Osteoblast (primary cell): ENCODE measurements at places on chromosomes 12 and 14.
A peak's percentile ranks its signal among the peaks of the same experiment; 100 is the strongest.

DNA sequence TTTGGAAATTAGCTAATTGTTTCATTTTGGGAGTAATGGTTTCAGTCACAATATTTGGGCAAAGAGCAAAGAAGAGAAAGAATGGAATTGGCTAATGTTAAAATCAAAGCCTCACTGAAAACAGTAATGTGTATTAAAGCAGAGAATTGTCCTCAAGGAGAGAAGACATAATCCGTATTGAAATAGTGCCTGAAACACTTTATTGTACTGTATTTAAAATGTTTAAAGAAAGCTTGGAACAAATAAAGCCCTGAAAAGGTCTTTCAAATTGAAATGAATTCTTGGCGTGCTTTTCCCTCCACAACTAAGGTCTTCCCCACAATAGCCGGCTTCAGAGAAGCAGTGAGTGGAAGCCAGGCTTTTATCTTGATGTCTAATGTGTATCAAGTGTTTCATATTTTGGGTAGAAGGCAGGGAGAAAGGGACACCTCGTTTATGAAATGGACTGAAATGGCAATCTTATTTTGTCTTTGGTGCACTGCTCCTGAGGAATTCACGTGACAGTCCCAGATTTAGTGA is 212.9 kb upstream of the CRY1 start:
- no peak for DNase-seq

GRCh38 chr12:3083921-3084347 is 6.8 kb downstream of the TSPAN9 start:
- peak; percentile 42 for DNase-seq

DNA sequence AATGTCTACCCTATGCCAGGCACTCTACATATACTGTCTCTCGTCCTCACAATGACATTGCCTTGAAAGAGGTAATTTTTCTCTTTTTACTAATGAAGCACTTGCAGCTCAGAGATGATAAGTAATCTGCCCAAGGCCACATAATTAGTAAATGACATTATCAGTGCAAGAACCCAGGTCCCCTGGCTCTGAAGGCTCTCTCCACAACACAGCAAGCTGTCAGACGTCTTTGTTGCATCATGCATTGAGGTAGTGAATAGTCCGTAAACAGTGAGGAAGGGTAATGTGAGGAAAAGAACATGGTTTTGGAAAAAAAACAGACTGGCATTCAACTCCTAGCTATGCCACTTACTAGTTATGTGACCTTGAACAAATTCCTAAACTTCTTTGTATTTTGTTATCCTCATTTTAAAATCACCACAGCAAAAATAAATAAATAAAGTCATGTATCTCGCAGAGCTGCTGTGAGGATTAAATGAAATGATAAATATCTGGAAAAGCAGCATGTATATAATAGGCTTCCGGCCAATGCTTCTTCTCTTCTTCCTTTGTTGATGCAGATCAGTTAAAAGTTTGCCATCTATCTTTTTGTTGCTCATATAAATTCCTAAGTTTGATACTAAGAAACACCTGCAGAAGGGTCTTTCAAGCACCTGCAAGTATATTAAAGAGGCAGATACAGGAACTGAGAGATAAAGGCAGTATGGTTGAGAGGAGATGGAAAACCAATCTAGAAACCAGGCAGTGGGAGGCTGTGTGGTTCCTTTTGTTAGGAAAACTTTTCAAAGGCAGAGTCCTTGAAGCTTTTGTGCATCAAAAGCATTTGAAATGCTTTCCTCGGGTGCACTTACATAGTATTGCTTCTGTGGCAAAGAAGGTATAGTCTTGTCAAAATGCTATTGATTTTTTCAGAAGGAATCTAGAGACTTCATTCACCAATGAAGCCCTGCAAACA is 82.8 kb downstream of the BTG1 start:
- no peak for DNase-seq

DNA sequence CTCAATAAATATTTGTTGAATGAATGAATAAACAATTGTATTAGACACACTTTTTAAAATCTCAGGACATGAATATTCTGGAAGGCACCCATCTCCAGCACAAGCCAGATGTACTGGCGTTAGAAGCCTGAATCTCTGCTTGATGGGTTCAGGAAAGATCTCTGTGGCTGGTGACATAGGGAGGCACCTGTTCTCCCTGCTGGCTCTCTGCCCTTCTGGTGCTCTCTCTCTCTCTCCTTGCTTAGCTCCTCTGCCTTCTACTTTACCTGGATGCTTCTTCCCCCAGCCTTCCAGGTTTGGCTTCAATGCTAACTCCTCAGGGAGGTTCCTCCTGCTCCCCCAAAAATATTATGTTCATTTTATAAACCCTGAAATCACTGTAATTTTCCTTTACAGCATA is 1.5 kb downstream of the CYP46A1 start:
- DNase-seq, result no peak

GRCh38 chr12:72673853-72674252 is 401.7 kb downstream of the TRHDE start:
- DNase-seq, result no peak

GRCh38 chr12:3973269-3973884 is 100.2 kb upstream of the PARP11 start:
- DNase-seq, result no peak

- DNase-seq, result no peak
Measured at GRCh38 chr14:37027188-37027824, 145.1 kb downstream of the SLC25A21 start.

GRCh38 chr14:39755269-39755878 is 323.1 kb upstream of the FBXO33 start:
- DNase-seq, result no peak

GRCh38 chr12:62517887-62518286 is 51.3 kb downstream of the MON2 start:
- DNase-seq, result no peak

DNA sequence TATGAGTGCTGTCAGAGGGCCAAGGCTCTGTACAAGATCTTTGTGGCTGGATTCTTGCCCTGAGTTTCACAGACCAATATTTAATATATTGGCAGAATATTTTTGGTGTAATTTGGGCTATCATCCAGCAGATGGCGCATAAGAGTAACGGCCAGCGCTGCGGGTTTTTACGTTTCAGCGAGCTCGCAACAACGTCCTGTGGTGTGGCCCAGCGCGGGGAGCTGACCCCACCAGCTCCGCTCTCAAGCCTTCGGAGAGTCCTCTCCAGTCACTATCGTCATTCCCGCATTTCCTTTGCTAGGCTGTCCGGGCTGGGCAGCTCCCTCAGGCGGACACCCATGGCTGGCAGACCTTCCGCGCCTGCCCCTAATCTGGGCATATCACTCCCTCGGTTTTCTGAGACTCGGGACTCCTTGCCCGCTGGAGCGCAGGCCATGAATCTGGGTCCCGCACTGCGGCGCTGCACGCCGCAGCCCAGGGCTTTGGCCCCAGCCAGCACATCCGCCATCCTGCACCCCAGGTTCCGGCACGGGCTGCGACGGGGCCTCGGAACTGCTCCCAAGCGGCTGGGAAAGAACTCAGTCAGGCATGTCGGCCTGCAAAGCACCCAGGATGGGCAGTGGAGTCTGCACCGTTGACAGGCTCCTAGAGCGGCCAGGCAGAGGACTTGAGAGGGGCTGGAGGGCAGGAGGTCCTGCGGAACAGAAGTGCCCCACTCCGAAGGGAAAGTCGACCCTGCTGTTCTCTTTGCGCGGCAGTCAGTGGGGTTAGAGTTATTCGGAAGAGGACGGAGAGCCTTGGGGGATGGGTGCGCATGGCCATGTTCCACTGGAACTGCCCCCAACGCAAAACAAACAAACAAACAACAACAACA is 18.4 kb downstream of the OLR1 start:
- peak; percentile 86 for DNase-seq

- peak; percentile 71 for DNase-seq
Measured at GRCh38 chr12:90938451-90938850, 16.5 kb downstream of the CCER1 start.

DNA sequence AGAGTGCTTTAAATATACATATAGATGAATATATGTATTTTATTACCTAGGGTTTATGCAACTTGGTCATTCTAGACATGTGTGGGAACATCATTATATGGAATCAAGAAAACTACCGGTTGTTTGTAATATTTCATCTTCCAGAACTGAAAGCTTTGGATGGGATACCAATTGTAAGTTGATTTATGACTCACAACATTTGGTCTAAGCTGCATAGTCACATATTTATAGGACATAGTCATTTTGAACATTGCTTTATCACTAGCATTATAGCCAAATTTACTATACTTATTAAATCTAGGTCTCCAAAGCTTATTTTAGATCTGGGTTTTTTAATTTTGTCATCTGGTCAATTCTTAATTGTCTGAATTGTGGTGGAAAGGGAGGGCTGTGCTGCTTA is 83.7 kb upstream of the PCNX4 start:
- no peak for DNase-seq

GRCh38 chr14:88614218-88614907 is 51.5 kb downstream of the ZC3H14 start:
- DNase-seq, result no peak

- DNase-seq, result no peak
Measured at GRCh38 chr14:42554091-42554490, 947.4 kb downstream of the LRFN5 start.

DNA sequence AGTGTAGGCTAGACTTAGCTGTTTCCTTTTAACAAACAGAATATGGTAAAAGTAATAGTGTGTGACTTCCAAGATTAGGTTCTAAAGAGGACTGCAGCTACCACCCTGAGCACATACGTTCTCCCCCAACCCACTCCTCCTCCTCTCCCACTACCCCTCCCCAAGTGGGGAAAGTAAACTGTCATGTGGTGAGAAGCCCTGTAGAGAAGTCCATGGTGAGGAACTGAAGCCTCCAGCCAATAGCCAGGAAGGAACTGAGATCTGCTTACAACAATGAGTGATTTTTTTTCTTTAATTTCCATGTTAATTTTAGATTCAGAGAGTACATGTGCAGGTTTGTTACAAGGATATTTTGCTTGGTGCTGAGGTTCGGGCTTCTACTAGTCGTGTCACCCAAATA is 57.0 kb upstream of the EGLN3 start:
- DNase-seq, result no peak

DNA sequence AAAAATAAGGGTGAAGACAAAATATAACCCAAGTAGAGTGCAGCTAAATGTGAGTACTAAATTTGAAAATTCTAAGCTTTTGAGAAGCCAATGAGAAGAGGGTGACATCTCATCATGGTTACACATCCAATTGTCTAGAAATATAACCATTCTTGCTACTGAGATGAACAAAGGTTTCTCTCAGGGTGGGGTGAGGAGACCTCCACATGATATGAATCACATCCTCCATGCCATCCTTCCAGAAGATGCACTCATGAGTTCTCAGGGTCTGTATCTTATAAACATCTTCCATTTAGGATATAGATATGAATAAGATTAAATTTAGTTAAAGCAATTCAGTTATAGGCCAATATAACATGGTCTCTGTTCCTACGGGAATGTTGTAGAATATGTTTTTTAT is 38.9 kb upstream of the E2F7 start:
- no peak for DNase-seq

DNA sequence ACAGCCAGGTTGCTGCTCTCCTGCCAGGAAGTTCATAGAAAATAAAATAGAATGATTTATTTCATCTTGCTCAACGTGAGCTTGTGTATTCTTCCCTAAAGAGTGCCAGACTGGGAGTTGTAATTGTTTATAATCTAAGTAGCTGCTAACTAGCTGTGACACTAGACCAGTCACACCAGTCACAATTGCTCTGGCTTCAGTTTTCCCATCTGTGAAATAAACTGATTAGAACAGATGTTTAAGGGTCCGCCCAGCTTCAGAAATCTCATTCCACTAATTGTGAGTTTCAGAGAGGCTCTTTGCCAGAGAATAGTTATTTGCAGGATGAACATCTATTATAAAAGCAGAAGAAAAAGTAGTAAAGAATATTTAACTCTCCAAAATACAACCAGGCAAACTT is 55.6 kb upstream of the ZDHHC17 start:
- no peak for DNase-seq

DNA sequence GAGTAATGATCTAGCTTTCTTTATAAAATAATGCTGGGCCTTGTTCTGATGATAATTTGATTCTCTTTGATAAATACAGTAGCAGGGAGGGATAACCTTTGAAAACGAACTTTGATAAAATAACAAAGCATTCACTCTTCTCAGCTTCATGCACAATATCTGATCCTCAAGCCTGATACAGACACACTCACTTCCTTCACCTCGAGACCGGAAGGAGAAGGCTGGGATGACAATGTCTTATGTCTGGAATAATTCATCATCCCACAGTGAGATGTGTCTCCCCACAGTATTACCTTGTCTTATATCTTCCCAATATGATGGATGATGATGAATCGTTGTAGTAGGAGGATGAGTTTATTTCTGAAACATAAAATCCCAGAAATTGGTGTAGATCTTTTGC is 15.5 kb upstream of the NR1H4 start:
- no peak for DNase-seq

GRCh38 chr14:104001003-104001402 is 58.7 kb upstream of the RD3L start:
- DNase-seq, result no peak

DNA sequence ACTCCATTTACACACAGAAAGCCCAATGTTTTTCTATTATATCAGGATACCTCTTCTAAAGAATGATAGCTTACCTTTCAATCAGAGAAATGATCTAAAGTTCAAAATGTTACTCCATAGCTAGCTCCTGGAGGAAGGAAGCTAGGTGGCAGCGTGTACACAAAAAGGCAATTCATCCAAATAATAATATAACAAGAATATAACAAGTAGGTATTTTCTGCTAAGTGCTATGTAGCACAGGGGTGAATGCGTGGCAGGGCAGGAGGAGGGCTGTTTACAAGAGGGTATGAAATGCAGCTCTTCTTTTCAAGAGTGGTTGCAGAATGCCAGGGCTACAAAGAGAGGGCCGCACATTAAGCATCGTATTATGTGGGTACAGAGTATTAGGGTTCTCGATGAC is 663 bp upstream of the SNAPC1 start:
- no peak for DNase-seq

DNA sequence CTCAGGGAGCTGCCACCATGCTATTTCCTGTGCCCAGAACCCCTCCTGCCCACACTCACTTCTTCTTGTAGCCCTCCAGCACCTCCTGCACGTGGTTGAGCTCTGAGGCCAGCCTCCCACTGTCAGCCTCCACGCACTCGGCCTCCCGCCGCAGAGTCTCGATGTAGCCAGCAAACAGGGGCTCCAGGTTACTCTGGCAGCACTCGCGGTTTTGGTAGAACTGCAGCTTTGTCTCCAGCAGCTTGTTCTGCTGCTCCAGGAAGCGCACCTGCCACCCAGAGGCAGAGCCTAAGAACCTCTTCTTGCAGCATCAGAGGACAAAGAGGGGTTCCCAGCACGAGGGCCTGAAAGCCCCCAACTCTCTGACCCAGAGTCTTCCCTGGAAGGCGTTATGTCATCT is 2.1 kb downstream of the KRT83 start:
- DNase-seq, result no peak

DNA sequence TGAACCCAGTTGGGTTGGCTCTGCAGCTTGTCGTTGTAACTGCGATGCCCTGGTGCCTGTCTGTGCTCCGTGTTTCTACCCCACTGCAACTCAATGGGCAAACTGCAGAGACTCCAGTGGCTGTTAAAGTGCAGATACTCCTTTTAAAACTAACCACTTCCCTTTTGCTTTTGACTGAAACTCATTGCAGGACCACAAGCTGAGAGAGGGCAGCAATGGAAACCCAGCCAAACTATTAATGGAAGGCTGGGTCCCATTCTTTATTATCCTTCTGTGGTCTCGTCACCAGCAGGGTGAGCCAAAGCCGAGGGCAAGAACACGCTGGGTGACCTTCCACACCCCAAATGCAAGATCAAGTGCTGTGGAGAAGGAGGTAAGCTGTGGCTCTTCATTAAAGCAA is 910.4 kb downstream of the VRK1 start:
- no peak for DNase-seq
